ENCODE measurements at places on chromosomes 11 and 22. TPM values are rescaled to one million over a fixed set of nuclear protein-coding genes. Genes with fewer than 3 reads are reported as not detected.
A peak's percentile ranks its signal among the peaks of the same experiment; 100 is the strongest.

- H3K27ac ChIP-seq: no peak overlapping the region
- peaks cover 52% of the 10 kb centered on the region for H3K36me3 ChIP-seq
- H3K27me3 ChIP-seq: no peaks in the 10 kb centered on the region
- no peak overlapping the region for H3K4me3 ChIP-seq
- DNase-seq: no peak
- H3K4me1 ChIP-seq: peaks cover 10% of the 10 kb centered on the region
These were observed 23.6 kb downstream of the MS4A6A start for GRCh38 chr11:60159284-60159683.

- DNase-seq: no peak
- H3K27me3 ChIP-seq: no peaks in the 10 kb centered on the region
- no peak overlapping the region for H3K4me3 ChIP-seq
These were observed 186.1 kb downstream of the MYO18B start for GRCh38 chr22:25928038-25928437.

F2 gene
- not detected for polyA plus RNA-seq

- DNase-seq: no peak
- H3K4me3 ChIP-seq: no peak overlapping the region
- H3K36me3 ChIP-seq: no peaks in the 10 kb centered on the region
These were observed 454.7 kb upstream of the DDI1 start for GRCh38 chr11:103581760-103582159.

GRCh38 chr11:2314525-2315394, 12.9 kb downstream of the TSPAN32 start:
- no peak for DNase-seq
- peaks cover 2% of the 10 kb centered on the region for H3K27me3 ChIP-seq
- no peak overlapping the region for H3K27ac ChIP-seq
- no peak overlapping the region for H3K4me3 ChIP-seq
- H3K36me3 ChIP-seq: no peaks in the 10 kb centered on the region
- no peaks in the 10 kb centered on the region for H3K4me1 ChIP-seq

GRCh38 chr11:67351275-67352005, 1.9 kb downstream of the POLD4 start:
- peaks cover 56% of the 10 kb centered on the region for H3K4me1 ChIP-seq
- H3K36me3 ChIP-seq: no peaks in the 10 kb centered on the region
- peak overlapping the region; percentile 24 for H3K27ac ChIP-seq
- no peaks in the 10 kb centered on the region for H3K27me3 ChIP-seq

DNA sequence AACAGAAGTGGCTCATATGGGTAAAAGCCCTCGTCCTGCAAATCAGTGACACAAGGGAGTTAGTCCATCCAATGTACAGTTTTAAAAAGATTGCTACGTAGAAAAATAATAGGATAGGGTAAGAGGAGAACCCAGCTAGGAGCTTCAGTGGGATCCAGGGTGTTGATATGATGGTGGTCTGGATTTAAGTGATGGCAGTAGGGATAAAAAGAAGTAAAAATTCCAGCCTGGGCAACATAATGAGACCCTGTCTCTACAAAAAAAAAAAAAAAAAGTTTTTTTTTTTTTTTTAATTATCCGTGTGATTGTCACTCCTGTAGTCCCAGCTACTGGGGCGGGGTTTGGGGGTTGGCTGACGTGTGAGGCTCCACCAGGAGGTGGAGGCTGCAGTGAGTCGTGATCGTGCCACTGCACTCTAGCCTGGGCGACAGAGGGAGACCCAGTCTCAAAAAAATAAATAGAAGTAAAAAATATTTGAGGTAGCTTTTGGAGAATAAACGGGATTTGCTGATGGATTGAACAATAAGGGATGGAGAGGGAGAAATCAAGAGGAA, 7.0 kb upstream of the L3MBTL2 start:
- peak overlapping the region; percentile 90 for H3K4me3 ChIP-seq
- peaks cover 17% of the 10 kb centered on the region for H3K27me3 ChIP-seq
- peaks cover 22% of the 10 kb centered on the region for H3K4me1 ChIP-seq
- H3K36me3 ChIP-seq: no peaks in the 10 kb centered on the region

DNA sequence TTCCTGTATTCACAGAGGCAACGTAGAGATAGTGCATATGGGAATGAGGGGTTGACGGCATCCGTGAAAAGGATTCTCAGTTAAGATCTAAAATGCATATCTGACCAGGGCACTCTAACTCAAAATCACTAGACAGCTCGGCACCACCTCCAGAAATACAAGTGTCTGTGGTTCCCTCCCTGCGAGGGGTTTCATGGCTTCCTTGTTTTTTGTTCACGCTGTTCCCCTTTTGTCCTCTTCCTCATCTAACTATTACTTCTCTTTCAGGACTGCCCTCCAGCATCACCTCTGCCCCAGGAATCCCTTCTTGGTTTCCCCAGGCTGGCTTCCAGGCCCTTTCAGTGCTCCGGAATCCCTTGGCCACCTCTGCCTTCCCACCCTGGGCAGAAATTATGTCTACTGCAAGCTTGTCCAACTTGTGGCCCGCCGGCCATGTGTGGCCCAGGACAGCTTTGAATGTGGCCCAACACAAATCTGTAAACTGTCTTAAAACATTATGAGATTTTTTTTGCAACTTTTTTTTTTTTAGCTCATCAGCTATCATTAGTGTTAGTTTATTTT, 159.9 kb downstream of the FBXO7 start:
- H3K36me3 ChIP-seq: no peaks in the 10 kb centered on the region
- peak; percentile 14 for DNase-seq
- H3K4me3 ChIP-seq: no peak overlapping the region
- no peak overlapping the region for H3K27ac ChIP-seq
- no peaks in the 10 kb centered on the region for H3K4me1 ChIP-seq
- no peaks in the 10 kb centered on the region for H3K27me3 ChIP-seq

- H3K27ac ChIP-seq: no peak overlapping the region
- no peaks in the 10 kb centered on the region for H3K27me3 ChIP-seq
- H3K36me3 ChIP-seq: no peaks in the 10 kb centered on the region
These were observed 204.9 kb downstream of the CSNK2A3 start for GRCh38 chr11:11148104-11148509.

GRCh38 chr11:134223836-134224709, at the start of the genes NCAPD3 and VPS26B:
Gene NCAPD3 (minus strand): TSS chr11:134223967. CDS start chr11:134223926, 41 bp downstream.
Gene VPS26B (plus strand): TSS chr11:134224671. CDS start chr11:134225123, 452 bp downstream.
- H3K27me3 ChIP-seq: no peaks in the 10 kb centered on the region
- H3K27ac ChIP-seq: peak within 1 kb of the TSS; percentile 95
- H3K4me1 ChIP-seq: peaks cover 23% of the 10 kb centered on the region

HPX gene
- polyA plus RNA-seq: 0.40 TPM

- H3K36me3 ChIP-seq: no peaks in the 10 kb centered on the region
- H3K4me3 ChIP-seq: no peak overlapping the region
- H3K27ac ChIP-seq: no peak overlapping the region
- DNase-seq: no peak
These were observed 148.2 kb upstream of the SNX19 start for GRCh38 chr11:131064373-131064991.

GRCh38 chr11:95923728-95924413, at the start of gene MTMR2:
Gene MTMR2 (minus strand): TSS chr11:95924107. CDS start chr11:95923954, 153 bp downstream.
- peak; percentile 38 for DNase-seq
- peak within 1 kb of the TSS; percentile 62 for H3K4me3 ChIP-seq
- peak within 1 kb of the TSS; percentile 73 for H3K27ac ChIP-seq
- no peaks in the 10 kb centered on the region for H3K36me3 ChIP-seq
- H3K4me1 ChIP-seq: peaks cover 18% of the 10 kb centered on the region
- no peaks in the 10 kb centered on the region for H3K27me3 ChIP-seq

DNA sequence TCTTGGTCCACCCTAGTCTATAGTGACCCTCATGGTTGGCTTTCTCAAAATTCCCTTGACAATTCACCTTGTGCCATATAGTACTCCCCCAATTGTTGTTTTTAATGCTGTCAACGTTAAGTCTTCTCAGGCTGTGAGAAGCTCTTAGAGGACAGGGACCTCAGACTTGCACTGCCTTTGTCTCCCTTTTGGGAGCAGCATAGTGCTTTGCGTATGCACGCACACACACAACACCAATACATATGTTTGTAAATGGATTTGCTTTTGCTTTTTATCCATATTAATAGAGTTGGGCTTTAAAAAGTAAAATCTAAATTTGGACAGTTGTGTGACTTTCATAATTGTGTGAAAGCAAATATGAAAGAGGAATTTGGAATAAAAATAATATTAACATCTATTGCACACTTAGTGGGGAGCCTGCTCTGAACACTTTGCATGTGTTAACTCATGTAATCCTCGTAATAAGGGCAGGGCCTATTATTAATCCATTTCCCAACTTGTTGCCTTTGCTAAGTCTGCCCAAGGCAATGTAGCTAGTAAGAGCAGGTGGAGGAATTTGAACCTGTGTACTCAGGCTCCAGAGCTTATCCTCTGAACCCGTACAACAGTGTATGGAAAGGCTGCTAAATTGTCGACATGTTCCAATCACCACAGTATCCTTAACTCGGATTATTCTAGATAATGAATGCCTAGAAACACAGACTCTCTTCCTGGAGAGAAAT, 257.7 kb upstream of the NARS2 start:
- no peak for DNase-seq
- no peak overlapping the region for H3K4me3 ChIP-seq
- H3K4me1 ChIP-seq: peaks cover 36% of the 10 kb centered on the region
- no peaks in the 10 kb centered on the region for H3K36me3 ChIP-seq
- H3K27ac ChIP-seq: no peak overlapping the region

DNA sequence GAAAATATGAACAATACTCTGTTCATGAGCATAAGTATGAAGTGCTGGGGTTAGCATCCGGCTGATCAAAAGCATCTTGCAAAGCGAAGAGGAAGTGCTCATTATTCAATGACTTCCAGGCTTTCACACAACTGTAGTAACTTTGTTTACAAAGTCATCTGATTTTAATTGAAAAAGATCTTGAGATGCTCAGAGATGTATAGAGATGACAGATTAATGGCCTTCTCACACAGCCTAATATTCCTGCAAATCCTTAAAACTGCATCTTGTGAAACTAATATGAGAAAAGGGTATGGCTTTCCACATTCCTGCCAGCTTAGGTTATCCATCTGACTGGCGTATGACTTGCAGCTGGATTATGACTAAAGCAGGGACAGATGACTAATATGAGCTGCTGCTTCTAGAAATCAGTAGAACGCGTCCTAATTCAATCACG, 125.4 kb downstream of the CASP12 start:
- H3K27me3 ChIP-seq: no peaks in the 10 kb centered on the region
- no peak overlapping the region for H3K4me3 ChIP-seq
- no peaks in the 10 kb centered on the region for H3K36me3 ChIP-seq
- no peaks in the 10 kb centered on the region for H3K4me1 ChIP-seq
- H3K27ac ChIP-seq: no peak overlapping the region

DNA sequence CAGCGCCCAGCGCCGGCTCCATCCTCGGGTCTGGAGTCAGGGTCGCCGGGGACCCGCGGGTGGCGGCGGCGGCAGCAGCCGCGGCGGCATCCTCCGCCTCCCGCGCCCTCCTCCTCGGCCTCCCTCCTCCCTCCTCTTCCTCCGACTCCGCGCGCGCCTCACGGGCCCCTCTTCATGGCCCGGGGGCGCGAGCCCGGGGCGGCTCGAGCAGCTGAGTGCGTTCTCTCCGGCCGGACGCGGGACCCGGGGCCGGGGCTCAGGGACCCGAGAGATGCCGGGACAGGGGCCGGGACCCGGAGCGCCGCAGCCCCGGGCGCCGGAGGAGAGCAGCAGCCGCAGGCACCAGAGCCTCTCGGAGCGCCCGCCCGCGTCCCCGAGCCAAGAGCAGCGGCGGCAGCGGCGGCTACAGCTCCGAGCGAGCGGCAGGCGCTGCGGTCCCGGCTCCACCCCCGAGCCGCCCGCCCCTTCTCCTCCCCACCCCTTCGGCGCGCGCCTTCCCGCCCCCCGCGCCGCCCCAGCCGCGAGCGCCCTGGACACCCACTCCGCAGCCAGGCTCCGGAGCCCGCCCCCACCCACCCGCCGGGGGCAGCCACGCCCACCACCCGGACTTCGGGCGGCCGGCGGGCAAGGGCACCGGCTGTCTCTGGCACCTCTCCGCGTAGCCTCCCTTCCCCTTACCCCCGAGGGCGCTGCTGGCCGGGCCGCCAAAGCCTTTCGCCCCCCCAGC, at the start of gene CHST1:
Gene CHST1, minus strand, starts transcription at position 417 of the 727 bp plus-strand sequence. CDS start 14,699 bp downstream, outside the sequence.
- peaks cover 47% of the 10 kb centered on the region for H3K27me3 ChIP-seq
- H3K27ac ChIP-seq: no peak within 1 kb of the TSS
- peaks cover 6% of the 10 kb centered on the region for H3K4me1 ChIP-seq
- no peaks in the 10 kb centered on the region for H3K36me3 ChIP-seq
- no peak for DNase-seq

MAJIN gene
- not detected for polyA plus RNA-seq

- no peaks in the 10 kb centered on the region for H3K4me1 ChIP-seq
- H3K27me3 ChIP-seq: no peaks in the 10 kb centered on the region
- no peak overlapping the region for H3K4me3 ChIP-seq
- no peak overlapping the region for H3K27ac ChIP-seq
These were observed 83.3 kb downstream of the MED15 start for GRCh38 chr22:20590477-20591294.

SHANK3 gene
- polyA plus RNA-seq: not detected

DNA sequence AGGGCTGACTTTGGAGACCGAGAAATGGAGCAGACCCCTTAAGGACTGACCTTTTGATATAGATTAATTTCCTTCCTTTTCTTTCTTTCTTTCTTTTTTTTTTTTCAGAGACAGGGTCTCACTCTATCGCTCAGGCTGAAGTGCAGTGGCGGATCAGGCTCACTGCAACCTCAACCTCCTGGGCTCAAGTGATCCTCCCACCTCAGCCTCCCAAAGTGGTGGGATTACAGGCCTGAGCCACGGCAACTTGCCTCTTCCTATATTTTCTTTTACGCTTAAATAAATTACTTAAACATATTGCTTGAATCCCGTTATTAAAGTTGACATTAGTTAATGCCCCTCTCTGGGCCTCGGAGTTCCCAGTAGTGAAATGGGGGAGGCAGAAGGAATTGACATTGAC, 350 bp upstream of the KCTD14 start:
- H3K27me3 ChIP-seq: peaks cover 2% of the 10 kb centered on the region
- no peak overlapping the region for H3K4me3 ChIP-seq
- DNase-seq: no peak
- H3K4me1 ChIP-seq: peaks cover 6% of the 10 kb centered on the region
- no peak overlapping the region for H3K27ac ChIP-seq
- H3K36me3 ChIP-seq: no peaks in the 10 kb centered on the region

GRCh38 chr22:45127866-45128265, 35.9 kb upstream of the NUP50 start:
- DNase-seq: peak; percentile 13
- H3K4me3 ChIP-seq: no peak overlapping the region
- H3K27ac ChIP-seq: no peak overlapping the region

DNA sequence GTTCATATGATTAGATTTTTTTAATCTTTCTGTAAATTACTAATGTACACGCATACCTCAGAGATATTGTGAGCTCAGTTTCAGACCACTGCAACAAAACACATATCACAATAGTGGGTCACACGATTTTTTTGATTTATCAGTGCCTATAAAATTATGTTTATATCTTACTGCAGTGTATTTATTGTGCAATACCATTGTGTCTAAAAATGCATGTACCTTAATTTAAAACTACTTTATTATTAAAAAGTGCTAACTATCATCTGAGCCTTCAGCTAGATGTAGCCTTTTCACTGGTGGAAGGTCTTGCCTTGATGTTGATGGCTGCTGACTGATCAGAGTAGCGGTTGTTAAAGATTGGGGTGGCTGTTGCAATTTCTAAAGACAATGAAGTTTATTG, 918.8 kb upstream of the CHORDC1 start:
- H3K36me3 ChIP-seq: no peaks in the 10 kb centered on the region
- no peak overlapping the region for H3K27ac ChIP-seq
- H3K4me3 ChIP-seq: no peak overlapping the region
- DNase-seq: no peak
- no peaks in the 10 kb centered on the region for H3K4me1 ChIP-seq

GRCh38 chr11:119376197-119376847, 5.2 kb downstream of the USP2 start:
- no peak overlapping the region for H3K27ac ChIP-seq
- H3K27me3 ChIP-seq: no peaks in the 10 kb centered on the region
- DNase-seq: peak; percentile 1
- H3K4me3 ChIP-seq: no peak overlapping the region
- peaks cover 7% of the 10 kb centered on the region for H3K4me1 ChIP-seq
- H3K36me3 ChIP-seq: no peaks in the 10 kb centered on the region
